Breast epithelium (tissue), 4 donors: ENCODE measurements at places on chromosomes 12 and 14. TPM values are rescaled to one million over a fixed set of nuclear protein-coding genes. Genes with fewer than 3 reads are reported as not detected.

- DNase-seq = no peak
Observed at GRCh38 chr12:6044082-6044481, 80.4 kb downstream of the VWF start.

DNA sequence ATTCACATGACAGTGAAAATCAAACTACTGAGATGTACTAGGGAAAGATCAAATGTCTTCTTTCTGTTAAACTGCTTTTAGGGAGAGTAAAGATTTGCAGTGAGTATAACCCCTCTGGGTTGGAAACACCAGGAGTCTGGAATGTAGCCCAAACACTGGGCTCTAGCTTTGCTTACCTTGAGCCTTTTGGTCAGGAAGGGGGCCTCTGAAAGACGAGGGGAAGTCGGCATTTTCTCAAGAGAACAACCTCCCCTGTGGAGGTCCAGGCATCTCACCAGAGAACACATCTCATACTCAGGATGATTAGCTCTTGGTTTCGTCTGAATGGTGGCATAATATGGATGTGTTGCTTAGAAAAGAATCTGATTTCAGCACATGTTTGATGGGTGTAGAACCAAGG is 169.0 kb downstream of the ZFP36L1 start:
- DNase-seq = no peak

DNA sequence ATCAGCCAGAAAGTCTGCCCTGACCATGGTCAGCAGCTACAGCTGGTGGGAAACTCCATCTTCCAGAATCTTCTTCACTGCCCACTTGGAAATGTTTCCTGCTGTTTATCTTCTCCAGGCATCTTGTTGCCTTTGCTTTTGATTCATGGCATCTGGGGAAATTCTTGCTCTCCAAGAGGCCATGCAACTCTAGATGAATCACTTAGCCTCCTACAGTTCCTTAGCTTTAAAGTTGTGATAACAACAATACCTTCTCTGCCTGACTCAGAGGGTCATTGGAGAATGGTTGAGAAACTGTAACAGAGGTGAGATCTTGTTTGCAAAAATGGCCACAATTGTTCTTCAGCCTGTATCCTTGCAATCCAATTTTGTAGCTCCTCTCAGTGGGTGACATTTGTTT is 121.0 kb upstream of the VRK1 start:
- no peak for DNase-seq

Gene PRR4
- total RNA-seq = 18.0 TPM

Gene CATSPERB
- 18.7 TPM for total RNA-seq

Gene BRI3BP
- total RNA-seq = 4.3 TPM
